ENCODE measurements at places on chromosomes 1 and 21.

DNA sequence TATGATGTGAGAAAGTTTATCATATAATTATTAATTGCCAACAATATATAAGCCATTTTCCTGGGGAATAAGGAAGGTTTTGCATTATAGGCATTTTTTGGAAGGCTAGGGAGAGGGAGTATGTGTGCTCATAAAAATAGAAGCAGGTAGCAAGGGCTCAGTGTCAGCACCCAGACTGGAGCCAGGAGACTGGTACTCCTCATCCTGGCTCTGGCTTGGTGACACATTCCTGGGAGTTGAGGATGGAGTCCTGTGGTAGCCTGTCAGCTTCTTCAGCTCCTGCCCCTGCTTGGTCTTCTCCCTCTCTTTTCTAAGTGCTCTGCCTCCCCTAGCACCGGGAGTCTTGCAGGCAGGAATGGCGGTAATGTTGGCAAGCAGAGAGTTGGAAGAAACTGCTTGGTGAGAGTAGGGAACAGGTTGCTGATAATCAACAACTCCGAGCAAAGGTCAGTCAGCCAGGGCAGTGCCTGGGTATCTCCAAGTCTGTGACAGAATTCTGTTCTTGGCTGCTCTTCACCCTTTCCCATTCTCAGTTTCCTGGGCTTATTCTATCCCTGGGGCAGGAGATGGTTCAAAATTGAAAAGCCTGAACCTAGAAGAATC is 23.0 kb downstream of the GIPC2 start:
- no peak for DNase-seq

- DNase-seq = no peak
These were observed 173.1 kb upstream of the GALNT2 start for GRCh38 chr1:229893762-229894444.

GRCh38 chr1:234599617-234600417 is 10.2 kb downstream of the IRF2BP2 start:
- DNase-seq = peak; percentile 92

GRCh38 chr21:35801391-35801790 is 258.9 kb downstream of the SETD4 start:
- DNase-seq = no peak

DNA sequence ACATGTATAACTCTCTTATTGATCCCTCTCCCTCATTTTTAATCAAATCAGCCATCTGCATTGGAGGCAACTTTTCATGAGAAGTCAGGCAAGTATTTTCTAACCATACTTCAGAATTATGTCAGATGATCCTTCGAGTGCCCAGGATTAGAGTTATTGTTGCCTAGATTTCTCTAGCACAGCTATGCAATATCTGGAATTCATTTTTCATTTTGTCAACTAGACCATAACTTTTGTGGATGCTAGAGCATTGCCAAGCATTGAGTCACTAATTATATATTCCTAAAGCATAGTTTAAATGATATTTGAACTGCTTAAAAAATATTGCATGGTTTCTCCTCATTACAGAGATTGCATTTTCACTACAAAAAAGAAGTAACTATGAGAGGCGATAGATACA is 21.2 kb downstream of the HFM1 start:
- DNase-seq = no peak

GRCh38 chr1:193540511-193540910 is 354.1 kb upstream of the B3GALT2 start:
- DNase-seq = no peak

DNA sequence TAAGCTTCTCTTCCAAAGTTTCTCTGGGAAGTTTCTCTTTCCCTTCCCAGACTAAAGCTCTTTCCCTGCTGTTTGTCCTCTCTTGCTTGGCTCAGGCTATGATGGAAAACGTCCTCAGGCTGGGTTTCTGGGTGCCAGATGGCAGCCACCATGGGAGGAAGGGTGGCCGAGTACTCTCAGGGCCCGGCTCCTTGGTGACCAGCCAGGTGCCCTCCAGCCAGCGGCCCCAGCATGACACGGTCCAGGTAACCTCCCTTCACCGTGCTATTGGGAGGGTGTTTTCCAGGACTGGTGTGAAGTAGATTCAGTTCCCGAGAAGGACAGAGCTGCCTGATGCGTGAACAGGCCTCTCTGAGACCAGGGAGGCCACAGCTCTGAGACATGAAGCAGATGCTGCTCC is 60.3 kb downstream of the KIF26B start:
- no peak for DNase-seq

- peak; percentile 16 for DNase-seq
These were observed 22.4 kb upstream of the EXO1 start for GRCh38 chr1:241825581-241825980.

- DNase-seq = no peak
These were observed 77.9 kb downstream of the NEK7 start for GRCh38 chr1:198234520-198235251.
